ENCODE measurements at places on chromosomes 12 and 14.

GRCh38 chr12:105840384-105840783 lies 298.4 kb downstream of the NUAK1 start:
- DNase-seq, result no peak

DNA sequence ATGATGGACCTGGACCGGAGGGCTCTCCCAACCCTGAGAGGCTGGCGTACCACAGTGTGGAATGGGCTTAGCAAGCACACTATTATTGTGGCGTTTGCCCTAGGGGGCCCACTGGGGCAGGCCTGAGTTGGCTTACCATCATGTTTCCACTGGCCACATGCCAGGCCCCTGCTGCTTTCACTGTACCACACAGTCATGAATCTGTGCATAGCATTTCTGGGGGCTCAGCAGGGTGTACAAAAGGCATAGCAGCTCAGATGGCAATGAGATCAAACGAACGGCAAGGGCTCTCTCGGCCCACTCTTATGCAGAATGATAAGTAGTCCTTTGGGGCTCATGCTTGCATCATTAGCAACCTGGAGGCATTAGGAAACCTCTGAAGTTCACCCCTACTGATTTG lies 137.0 kb upstream of the HIF1A start:
- DNase-seq, result no peak

DNA sequence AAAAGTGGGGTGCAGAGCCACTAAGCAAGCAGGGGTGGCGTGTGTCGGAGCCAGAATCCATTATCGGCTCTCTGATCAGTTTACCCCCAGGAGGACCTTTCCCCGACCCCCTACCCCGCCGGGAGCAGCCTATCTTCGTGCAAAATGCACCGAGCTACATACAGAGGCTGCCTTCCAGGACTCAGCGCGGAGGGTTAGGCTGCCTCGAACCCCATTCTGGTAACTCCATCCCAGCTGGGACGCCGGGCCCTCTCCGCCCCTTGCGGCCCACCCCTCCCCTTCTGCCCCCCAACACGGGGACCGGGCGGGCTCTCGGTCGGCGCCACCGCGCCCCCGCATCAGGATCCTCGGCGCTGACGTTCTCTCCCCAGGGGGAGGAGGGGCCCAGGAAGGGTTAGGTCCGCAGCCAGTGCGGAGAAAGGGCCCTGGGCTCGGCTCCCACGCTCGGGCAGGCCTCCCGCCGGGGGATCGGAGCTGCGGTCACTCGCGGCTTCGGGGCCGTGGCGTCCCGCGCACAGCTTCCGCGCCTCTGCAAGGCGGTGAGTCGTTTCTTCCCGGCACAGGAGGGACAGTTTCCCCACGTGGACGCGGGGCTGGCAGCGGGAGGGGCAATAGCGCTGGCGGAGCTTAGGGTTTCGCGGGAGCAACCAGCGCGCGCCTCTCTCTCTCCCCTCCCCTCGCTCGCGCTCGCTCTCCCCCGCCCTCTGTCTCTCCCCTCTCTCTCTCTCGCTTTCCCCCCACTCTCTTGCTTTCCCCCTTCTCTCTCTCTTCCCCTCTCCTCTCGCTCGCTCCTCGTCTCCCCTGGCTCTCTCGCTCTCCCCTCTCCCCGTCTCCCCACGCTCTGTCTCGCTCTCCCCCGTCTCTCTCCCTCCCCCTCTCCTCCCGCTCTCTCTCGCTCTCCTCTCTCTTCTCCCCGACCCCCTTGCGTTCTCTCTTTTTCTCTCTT lies 12.5 kb upstream of the MAP3K9 start:
- no peak for DNase-seq

- no peak for DNase-seq
Observed at GRCh38 chr12:2334689-2335088, 281.9 kb downstream of the CACNA1C start.

GRCh38 chr12:103100257-103100831 lies 142.9 kb downstream of the ASCL1 start:
- DNase-seq, result no peak

DNA sequence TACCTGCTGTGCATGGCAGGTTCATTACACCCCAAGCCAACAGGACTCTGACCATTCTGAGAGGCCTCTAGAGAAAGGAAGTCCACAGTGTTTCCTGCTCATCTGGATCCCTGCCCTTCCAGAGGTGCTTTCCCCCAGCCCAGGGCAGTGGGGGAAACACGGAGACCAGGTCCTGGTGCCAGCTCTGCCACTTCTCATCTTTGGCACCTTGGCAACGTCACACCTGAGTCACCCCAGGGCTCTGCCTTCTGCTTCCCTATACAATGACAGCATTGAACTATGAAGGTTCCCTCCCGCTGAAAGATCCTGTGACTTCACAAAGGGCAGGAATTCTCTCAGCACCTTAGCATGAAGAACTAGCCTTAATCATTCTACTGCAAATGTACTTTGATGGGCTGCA lies 74.9 kb downstream of the ANO2 start:
- no peak for DNase-seq

DNA sequence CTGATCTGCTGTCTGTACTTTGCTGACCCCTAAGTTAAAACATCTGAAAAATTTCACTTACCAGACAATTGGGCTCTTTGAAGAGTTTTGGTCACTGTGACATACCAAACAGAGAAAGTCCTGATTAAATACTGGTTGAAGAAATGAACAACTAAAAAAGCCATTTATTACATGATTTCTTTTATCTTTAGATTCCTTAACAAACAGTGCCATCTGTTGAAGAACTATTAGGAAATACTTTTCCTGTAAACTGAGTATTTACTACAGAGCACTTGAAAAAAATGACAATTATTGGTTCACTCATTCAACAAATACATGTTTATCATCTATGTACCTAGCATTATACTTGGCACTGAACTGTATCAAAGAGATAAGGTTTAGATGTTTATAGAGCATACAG lies 6.5 kb upstream of the WASHC4 start:
- DNase-seq, result no peak

GRCh38 chr12:33944703-33945437 lies 77.4 kb upstream of the ALG10 start:
- DNase-seq, result no peak

Measured in NCI-H187 treated with DMSO at 0.1 percent for 48 hours (cell line).